ENCODE measurements at places on chromosomes 7 and 10.
A peak's percentile ranks its signal among the peaks of the same experiment; 100 is the strongest.

DNA sequence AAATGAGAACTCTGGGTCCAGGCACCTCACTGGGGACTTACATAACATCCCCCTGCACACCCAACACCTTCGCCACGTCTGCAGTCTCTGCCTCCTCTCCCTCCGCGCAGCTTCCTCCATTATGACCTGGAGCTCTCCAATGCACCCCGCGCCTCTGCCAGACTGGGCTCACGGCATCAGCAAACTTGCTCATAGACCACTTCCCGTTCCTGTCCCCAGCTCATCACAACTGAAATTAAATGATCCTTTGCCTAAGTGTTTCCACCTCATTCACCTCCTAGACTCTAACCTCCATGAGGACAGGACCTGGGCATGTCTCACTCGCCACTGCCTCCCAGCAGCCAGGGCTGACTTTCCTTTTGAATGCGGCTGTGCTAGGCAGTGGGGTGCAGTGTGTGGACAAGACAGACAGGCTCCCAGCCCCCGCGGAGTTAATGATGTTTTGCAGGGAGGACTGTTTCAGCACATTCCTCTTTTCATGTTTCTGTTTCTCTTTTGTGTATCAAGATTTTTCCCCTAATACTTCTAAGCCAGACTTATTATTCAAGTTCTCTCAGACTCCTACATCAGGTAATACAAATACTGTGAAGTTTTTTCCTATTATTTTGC, 18.8 kb downstream of the CHST15 start:
- no peak for DNase-seq

- peak; percentile 45 for DNase-seq
Observed at GRCh38 chr7:25069900-25070443, 55.1 kb downstream of the CYCS start.

DNA sequence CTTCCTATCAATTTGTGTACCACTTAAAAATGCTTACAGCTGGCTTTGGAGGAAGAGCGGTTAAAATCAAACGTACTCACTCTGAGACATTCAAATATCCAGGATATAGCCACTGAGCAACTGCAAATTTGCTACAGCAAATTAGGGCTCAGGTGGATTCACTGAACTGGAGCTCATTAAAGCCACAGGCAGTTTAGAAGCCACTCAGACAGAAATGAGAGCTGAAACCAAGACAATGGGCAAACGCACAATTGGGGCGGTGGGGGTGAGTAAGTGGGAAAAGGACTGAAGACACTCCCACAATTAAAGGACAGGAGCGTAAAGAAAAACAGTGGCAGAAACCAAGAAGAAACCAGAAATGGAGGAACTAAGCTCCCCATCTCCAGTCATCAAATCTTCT, 20.5 kb downstream of the MPP7 start:
- no peak for DNase-seq

- no peak for DNase-seq
Observed at GRCh38 chr10:86003201-86003621, 363.4 kb downstream of the GRID1 start.

DNA sequence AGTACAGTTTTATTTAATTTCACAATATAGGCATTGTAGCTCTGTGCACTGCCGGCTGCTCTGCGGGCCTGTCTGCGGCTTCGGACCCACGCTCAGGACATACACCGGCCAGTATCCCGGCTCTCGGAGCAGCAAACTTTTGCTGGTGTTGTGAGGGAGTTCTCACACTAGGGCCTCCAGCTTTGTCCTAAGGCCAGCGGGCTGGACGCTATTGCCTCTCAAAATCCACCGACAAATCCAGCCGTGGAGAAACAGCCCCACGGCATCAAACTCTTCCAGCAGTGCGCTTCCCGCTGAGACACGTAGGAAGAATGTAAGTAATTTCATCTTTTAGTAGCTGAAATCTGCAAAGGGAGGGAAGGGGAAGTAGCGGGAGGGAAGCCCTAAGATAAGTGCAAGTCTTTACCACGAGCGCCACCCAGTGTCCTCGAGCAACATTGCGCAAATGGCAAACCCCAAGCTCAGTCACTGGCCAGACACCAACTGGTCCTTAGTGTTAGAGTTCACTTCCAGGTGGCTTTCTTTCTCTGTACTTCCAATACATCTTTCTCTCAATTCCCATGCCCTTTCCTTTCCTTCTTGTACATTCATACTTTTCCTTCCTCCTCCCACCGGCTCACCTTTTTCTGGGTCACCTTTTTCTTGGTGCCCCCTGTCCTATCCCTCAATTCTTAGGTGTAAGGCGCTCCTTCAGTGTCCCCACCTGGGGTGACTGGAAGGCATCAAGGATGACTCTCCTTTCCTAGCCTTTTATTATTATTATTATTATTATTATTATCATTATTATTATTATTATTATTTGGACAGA, 3.0 kb upstream of the DLX5 start:
- DNase-seq, result peak; percentile 77

- DNase-seq, result no peak
Observed at GRCh38 chr10:113893570-113893969, 39.1 kb downstream of the NHLRC2 start.

- DNase-seq, result no peak
Observed at GRCh38 chr7:139284252-139284896, 53.3 kb downstream of the UBN2 start.

DNA sequence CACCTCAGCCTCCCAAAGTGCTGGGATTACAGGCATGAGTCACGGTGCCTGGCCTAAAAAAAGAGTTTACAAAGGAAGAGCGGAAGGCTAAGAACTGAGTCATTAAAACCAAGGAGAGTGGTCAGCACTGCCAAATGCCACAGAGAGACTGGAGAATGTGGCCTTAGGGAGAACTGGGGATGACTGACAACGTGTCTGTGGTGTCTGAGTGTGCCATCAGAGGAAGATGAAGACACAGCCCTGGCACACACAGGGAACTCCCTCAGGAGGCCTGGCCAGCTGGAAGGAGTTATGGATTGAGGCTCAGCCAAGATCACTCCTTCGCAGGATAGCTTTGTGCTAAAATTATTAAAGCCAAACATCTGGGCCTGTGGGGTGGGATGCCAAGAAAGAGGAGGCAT, 3.9 kb upstream of the INA start:
- no peak for DNase-seq

DNA sequence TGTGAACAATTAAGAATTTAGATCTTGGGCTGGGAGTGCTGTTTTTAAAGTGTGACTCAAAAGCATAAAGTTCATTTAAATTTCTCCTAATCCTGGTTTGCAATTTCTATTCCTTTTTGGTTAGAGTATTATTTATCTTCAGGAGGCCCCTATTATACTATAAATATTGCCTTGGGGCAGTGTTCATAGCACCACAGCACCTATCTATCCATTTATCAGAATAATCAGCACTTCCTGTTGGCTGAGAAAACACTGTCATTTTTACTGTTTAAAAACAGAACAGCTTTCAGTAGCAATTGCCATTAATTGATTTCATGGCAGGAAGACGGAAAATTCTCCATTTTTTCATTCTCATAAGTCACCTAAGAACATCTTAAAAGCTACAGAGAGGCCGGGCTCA, 111.4 kb downstream of the KIAA1217 start:
- no peak for DNase-seq

DNA sequence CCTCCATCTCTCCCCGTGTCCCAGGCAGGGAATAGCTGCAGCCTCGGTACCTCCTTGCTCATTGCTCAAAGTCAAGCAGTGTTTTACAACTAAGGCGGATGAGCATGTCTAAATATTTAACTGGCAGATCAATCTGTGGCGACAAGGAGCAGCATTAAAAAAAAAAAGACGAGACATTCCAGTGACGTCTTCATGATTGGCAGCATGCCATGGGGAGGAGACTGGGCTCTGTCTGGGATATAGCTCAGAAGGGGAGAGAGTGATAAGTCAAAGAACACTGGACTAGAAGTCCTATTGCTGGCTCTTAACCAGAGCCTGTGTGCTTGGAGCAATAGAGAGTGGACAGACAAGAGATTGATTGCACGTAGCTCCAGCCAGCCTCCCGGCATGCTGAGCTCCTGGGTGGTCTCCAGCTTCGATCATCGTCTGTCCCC, 287.5 kb upstream of the PODXL start:
- peak; percentile 66 for DNase-seq

DNA sequence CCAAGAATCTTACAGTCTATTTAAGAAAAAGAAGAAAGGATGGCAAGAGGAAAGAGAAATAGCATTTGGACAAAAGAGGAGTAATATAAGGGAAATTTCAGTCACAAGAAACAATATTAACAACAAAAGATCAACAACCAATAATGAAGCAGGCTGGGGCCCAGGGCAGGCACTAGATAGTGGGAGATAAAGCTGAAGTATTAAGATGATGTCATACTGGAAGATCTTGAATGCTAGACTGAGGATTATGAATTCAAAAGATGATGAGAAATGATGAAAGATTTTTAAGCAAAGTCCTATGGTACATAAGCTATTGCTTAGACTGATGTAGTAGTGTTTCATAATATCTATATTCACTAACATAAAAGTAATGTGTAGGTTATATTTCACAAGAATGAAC, 51.8 kb upstream of the SPOCK2 start:
- DNase-seq, result no peak

DNA sequence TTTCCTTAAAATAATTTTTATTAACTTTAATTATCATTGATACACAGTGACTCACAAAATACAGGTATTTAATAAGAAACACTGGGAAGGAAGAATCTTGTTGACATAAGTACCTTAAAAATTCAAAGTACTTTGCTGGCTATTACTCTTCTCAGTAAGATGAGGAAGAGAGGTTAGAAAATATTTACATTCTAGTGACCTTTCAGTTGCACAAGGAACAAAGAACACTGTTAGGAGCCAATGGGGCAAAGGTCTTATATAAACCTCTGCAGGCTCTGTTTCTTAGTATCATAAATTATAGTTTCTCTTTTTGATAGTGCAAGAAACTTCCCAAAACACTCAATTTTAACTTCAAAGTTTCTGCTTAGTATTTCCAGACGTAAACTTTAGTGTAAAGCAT, 4.8 kb upstream of the TAX1BP1 start:
- no peak for DNase-seq

DNA sequence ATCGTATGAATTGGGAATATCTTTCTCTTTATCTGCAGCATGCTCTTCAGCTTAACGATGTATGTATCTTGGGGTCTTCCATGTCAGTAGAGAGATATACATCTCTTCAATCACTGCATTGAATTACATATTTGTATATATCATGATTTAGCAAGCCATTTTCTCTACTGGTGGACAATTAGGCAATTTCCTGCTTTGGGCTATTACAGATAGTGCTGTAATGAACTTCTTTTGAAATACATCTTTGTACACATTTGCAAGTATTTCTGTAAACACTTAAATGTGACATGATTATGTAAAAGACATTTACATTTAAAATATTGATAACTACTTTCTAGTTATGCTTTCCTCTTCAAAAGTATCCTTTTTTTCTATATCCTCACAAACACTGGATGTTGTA, 199.0 kb downstream of the PPP1R9A start:
- no peak for DNase-seq

Data from stomach (tissue), 19 donors.